ENCODE measurements at places on chromosomes 13 and 19. TPM values are rescaled to one million over a fixed set of nuclear protein-coding genes. Genes with fewer than 3 reads are reported as not detected.
A peak's percentile ranks its signal among the peaks of the same experiment; 100 is the strongest.

GRCh38 chr13:110133425-110134235 is 173.3 kb downstream of the COL4A1 start:
- DNase-seq, result no peak

GRCh38 chr19:3480383-3481091 is at the start of gene SMIM24:
Gene SMIM24 (minus strand): TSS chr19:3480525. CDS start chr19:3480463, 62 bp downstream.
- no peak for DNase-seq

DNA sequence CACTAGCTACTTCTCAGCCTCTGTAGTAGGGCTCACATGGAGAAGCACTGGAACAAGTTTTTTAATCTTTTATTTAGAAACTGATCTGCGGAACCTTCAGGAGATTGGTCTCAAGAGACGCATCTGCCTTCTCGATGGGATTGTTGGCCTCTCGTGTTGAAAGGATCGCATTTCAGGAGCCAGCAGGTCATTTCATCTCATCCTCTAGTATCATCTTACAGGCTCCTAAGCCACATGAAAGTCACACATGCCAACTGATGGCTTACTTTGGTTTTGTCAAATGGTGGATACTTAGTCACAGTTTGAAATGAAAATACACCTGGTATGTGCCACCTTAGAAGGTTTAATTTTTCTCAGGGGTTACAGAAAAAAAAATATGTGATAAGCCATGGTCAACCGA is 1703.6 kb downstream of the EFNB2 start:
- DNase-seq, result no peak

GRCh38 chr19:5080030-5080654 is 111.2 kb downstream of the KDM4B start:
- no peak for DNase-seq

DNA sequence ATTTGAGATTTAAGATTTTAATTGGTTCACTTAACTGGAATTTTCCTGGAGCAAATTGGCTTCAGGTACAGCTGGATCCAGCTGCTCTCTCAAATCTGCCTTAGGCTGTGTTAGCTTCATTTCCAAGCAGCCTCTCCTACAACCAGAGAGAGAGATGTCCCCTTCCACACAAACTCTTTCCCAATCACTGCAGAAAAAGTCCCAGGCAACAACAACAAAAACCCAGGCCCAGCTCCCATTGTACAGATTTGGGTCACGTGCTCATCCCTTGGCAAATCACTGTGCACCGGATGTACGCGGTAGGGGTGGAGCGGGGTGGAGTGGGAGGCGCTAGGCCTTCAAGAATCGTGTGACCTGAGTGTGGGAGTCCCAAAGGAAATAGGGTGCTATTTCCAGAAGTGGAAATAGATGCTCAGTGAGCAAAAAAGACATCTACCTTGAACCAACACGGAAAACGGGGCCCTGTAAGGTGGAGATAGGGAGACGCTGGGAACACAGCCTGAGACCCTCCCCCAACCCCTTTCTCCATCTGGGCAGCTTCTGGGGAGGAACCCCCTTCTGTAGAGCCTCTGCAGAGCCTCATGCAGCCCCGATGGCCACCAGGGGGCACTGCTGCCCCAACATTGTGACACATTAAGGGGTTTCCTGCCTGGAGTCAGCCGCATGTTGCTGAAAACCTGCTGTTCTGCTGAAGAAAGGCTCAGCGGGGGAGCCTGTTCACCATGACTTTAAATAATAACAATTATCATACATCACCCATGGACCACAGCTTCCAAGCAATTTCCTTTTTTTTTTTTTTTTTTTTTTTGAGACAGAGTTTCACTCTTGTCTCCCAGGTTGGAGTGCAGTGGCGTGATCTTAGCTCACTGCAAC is 25.4 kb downstream of the HPN start:
- peak; percentile 77 for DNase-seq

GRCh38 chr13:21020581-21020980 is 40.8 kb downstream of the LATS2 start:
- DNase-seq, result no peak

- DNase-seq, result no peak
Observed at GRCh38 chr19:15197942-15198341, 2.9 kb downstream of the NOTCH3 start.

- no peak for DNase-seq
Observed at GRCh38 chr13:76873445-76873844, 12.8 kb downstream of the KCTD12 start.

DNA sequence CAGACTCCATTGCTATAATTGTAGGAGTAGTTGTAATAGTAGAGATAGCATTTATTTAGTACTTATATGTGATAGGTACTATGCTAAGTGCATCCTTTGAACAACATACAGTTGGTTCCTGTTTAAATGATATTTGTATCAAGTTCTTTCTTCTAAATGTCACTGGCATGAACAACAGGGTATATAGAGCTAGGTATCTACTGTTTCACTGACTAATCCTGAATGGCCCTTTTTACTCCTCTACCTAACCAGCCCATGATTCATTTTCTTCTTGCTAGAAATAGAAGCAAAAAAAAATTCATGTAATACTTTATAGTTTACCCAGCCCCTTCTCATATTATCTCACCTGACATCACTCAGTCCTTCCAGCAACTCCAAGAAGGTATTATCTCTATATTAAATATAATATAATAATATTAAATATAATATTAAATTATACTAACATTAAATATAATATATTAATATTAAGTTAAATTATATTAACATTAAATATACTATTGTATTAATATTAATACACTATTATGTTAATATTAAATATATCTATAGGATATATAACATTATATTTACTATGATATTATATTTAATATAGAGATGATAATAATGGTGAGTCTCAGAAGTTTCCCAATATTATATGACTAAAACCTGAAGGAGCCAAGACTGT is 74.2 kb downstream of the FRY start:
- DNase-seq, result no peak

DNA sequence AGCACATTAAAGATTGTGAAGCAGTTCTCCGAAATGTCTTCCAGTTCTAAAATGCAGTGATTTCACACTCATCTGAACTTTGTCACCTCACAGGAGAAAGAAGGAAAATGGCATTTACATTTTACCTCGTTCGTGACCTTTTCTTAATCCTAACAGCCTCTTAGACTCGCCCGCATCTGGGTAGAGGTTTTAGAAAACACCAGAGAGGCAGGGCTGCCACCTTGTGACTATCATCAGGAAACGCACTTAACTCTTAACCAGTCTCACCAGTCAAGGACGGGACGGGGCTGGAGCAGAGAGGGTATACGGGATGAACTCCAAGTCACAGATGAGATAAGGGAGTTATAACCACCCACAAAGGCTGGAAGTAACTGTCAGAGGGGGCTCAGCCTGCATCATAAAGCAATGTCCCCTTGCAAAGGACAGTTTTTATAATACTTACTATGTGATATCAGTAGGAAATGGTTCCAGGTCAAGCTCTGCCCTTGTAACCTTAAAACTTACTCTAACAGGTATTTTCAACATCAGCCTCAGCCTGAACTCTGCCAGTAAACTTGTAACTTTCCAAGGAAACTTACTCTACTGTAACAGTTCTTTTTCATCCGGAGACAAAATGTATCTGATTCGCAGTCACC is 8.6 kb upstream of the CEACAM6 start:
- peak; percentile 46 for DNase-seq

DNA sequence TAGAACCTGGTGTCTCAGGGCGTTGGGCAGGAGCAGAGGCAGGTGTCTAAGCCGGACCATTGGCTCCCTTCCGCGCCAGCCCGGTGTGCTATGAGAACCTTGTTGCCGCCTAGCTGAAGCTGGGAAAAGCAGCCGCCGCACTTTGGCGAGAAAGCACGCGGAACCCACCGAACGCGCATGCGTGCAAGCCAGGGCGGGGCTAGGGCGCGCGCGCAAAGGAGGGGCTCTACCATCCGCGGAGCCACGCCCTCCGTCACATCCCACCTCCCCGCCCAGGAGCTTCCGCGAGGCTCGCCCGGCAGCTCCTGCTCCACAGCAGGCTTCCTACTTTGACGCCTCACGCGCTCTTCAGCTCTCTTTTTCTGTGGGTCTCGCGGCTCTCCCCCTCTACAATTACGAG is 51.3 kb downstream of the WDR87 start:
- DNase-seq, result peak; percentile 32

DNA sequence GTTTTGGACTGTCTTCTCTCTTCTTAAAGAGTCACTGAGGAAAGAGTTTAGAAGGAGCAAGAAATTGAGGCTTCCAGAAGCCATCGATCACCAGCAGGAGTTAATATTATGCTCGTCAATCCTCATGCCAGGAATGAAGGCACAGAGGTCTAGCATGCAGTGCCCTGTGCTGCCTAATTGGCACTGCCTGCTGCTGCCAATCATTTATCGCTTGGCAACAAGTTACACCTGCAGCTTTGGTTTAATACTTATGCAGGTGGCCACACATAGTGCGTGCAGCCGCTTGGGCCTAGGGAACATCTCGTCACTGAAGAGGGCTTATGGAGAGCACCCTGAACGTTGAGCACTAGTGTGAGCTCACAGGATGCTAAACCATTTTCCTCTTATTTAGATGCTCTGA is 2.7 kb upstream of the SOX1 start:
- no peak for DNase-seq

DNA sequence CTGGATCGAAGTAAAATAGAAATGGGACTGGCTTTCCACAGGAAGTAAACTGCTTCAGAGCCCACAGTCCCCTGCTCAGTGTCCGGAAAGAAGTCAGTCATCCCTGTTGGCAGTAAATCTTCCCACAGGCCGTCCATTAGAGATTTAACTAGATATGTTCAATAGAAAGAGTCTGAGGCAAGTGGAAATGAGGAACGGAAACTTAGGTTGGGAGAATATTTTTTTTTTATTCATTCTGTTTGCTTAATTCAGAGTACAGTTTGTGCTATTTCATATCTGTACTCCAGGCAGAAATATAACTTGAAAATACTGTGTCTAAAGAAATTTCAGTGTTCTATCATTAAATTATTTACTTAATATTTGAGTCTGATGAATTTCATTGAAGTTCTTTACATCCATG is 22.7 kb downstream of the SLC25A15 start:
- no peak for DNase-seq

- peak; percentile 12 for DNase-seq
Observed at GRCh38 chr13:20441879-20442278, 83.8 kb downstream of the CRYL1 start.

- no peak for DNase-seq
Observed at GRCh38 chr19:15974856-15975255, 26.0 kb downstream of the OR10H4 start.

DNA sequence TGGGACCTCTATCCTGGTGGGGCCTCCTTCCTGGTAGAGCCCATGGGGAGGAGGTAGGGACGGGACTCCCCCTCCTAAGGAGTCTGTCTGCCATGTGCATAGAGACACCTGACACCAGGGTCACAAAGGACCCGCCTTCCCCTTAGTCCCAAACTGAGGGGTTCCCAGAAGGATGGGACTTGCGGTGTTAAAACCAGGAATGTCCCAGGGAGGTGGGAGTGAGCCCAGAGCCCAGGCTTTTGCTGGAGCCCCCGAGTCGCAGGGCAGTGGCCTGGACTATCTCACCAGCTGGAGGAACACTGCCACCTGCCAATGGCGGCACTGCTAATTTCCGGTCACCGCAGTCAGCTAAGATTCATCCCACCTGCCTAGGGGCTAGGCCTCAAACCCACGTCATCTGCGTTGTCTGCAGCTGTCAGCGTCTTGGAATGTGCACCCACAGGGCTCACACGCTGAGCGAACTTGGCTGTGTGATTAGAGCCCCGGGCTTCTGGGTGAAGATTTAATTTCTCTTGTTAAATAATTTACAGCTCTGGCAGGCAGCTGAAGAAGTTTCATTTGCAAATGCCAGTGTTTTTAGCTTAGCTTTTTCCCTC is 31.9 kb upstream of the ATP11A start:
- peak; percentile 78 for DNase-seq

- DNase-seq, result no peak
Observed at GRCh38 chr19:29092712-29093552, 120.0 kb downstream of the UQCRFS1 start.

- DNase-seq, result peak; percentile 54
Observed at GRCh38 chr19:10625003-10625761, at the start of gene SLC44A2. Gene SLC44A2 (plus strand): TSS chr19:10625553. CDS start chr19:10625634, 81 bp downstream.

GRCh38 chr13:21796775-21797514 is 126.1 kb downstream of the FGF9 start:
- no peak for DNase-seq

DNA sequence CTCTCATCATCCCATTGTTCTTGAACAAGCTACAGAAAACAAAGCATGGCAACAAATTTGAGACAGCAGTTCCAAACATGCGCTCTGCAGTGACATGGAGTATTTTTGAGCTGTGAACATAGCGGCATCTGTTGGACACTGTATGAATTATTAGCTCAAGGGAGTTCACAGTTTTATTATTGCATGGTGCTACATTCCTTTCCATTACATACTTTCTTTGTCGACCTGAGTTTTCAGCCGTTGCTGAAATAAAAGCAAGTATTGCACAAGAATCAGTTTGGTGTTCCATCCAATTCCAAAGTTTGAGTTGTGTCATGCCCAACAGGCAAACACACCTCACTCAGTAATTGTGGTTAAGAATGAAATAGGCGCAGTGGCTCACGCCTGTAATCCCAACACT is 30.1 kb upstream of the METTL21C start:
- DNase-seq, result peak; percentile 70

DNA sequence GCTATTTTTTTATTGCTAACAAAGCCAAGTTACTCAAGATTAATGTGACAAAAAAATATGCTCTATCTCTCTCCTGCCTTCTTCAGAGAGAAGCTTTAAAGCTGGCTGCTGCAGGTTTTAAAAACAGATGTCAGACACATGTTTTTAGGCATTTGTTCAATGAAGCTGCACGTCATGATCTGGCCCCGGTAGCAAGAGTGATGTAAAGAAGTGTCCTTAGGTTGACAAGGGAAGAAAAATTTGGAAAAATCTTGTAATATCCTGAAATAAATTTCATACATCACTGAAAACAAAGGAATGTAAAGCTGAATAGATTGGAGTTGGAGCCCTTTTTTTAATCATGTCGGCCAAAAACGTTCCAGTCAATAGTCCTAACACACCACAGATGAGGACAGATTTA is 531.4 kb upstream of the NBEA start:
- peak; percentile 53 for DNase-seq

DNA sequence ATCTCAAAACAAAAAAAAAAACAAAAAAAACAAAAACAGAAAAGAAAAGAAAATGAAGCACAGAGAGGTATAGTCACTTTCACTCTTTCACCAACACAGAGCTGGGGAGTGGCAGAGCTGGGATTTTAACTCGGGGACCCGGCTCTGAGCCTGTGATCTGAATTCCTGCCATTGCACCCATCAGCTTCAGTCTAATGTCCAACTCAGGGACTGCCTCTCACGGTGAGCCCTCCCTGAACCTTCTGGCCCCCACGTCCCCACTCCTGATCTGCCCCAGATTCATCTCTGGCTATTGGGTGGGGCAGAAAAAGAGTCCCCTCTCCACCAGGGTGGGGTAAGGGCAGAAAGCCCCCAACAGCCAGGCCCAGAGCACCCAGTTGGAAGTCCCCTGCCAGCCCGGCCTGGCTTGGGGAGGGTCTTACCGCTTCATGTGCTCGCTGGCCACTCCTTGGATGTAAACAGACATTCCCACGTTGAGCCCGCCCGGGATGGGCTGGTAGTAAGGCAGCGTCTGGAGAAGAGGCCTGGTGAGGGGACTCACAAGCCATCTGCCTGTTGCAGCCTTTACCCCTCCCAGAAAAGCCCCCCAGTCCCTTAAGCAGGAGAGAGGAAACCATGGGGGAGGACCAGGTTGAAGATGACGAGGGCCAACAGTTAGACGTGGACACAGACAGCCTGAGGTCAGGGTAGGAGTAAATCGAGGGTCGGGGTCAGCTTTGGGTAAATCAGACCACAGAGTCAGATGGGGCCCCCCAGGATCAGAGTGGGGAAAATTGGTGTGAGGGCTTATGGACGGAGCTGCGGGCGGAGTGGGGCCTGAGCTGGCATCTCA is 520 bp downstream of the LGALS4 start:
- DNase-seq, result no peak

Gene TNFRSF19
- total RNA-seq, result 95.7 TPM

Gene ZNF568
- total RNA-seq, result 8.7 TPM

Gene FPR2
- total RNA-seq, result not detected

Gene MATK
- not detected for total RNA-seq

Gene RNF17
- total RNA-seq, result 0.86 TPM

Gene PLPP2
- 12.2 TPM for total RNA-seq
